BJ (cell line): ENCODE measurements at places on chromosomes 6 and 20.

DNA sequence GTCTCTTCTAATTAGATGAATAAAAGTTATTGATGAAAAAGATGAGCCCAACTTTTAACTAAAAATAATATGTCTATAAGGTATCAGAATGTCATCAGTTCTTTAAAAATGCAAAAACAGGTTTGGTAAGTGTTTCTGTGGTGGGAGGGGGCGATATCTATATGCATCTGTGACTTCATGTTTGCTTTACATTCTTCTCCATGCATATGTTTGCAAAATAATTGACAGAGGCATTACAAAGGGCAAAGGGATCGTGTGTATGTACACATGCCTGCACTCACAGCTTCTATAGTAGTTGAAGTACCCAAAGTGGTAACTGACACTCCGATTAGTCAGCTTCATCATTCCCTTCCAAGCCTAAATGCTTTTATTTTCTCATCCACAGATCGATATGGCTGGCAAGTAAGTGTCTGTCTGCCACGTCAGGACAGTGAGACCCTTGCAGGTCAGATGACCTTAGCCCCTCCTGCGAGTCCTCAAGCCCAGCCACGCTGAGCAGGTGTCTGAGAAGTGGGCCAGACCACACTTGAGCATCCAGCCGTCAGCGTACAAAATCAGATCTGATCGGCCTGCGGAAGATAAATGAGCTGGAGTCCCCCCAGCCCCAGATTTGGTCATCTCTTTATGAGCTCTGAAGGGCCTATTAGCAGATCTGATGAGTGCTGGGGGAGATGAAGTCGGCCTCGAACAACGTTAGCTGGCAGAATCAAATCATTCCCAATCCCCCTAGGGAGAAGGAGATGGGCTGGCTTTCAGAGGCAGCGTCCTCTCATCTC is 369.1 kb downstream of the MAFB start:
- DNase-seq: no peak

DNA sequence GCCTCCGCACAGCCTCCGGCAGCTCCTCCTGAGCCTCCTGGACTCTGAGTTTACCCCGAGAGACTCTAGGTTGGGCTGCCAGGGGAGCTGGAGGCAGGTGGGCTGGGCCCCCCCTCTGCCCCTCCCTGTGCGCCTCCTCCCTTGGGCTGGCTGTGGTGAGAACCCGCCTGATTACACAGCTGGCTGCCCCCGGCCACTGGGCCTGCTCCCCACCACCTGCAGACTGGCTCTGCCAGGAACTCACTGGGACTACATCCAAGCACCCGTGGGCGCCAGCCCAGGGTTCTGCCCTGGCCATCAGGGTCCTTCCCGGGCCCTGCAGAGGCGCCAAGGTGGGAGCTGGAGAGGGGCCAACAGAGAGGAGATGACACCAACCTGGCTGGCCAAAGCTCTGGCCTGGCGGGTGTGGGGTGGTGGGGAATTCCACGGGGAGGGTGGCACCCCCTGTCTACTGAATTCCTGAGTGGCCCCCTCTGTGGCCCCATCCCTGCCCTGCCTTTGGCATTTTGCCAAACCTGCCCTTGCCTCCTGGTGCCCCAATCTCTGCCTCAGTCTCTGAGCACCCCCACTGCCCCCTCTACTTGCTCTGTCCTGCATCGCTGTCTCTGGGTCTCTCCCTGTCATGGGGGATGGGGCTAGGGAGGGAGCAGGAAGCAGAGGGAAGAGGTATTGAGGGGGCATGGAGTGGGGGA is 21.9 kb upstream of the CDH22 start:
- no peak for DNase-seq

GRCh38 chr6:159590835-159591234 is 102.2 kb downstream of the SOD2 start:
- DNase-seq: no peak

- DNase-seq: no peak
Observed at GRCh38 chr6:128743974-128744765, 138.8 kb upstream of the LAMA2 start.

DNA sequence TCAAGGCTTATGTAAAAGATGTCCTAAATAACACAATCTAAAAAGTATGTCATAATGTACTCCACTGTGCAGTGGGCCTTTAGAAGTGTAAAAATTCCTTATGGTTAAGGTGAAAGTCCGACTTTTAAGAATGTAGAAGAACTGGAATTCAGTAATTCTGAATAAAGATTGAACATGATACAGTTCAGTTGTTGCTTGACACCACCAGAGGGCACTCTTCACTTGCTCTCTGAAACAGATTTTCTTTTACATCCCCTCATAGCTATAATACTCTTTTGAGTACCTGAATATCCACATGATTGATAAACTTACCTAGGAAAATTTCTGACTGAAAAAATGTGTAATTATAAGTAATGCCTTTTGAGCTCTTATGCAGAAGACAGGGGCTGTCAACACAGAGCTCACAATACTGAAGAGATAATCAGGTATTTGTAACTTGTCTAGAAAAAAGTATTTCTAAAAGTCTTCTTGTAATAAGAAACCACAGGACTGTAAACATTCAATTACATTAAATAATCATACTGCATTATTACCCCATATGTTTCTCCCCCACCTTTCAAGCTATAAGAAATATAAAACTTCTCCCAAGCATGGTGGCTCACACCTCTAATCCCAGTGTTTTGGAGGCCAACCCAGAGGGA is 92.1 kb downstream of the POPDC3 start:
- DNase-seq: no peak

DNA sequence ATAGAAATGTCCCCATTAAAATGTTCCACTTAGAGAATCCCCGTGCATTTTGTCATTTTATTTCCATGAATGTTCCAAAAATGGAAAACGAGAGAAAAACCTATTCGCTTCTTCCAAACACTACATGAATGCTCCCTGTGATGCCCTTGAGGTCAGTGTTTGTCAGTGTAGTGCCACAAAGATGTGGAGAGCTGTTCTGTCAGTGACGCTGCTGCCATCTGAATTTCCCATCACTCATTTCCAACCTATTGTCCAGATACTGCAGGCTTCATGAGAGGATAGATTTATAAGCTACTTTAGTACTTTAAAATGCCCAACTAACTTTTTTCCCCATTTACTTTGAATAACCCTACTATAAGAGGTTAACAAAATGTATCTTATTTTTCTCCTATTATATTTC is 335.8 kb downstream of the CDKAL1 start:
- DNase-seq: no peak

- DNase-seq: no peak
Observed at GRCh38 chr20:39010496-39010895, 48.4 kb downstream of the DHX35 start.
